CD8-positive, alpha-beta memory T cell (primary cell): ENCODE measurements at places on chromosomes 2 and 18. TPM values are rescaled to one million over a fixed set of nuclear protein-coding genes. Genes with fewer than 3 reads are reported as not detected.

GPR39 gene
- not detected for total RNA-seq

L3MBTL4 gene
- total RNA-seq, result 0.18 TPM

GNAL gene
- 0.38 TPM for total RNA-seq

KIF1A gene
- 1.6 TPM for total RNA-seq

SP100 gene
- 82.7 TPM for total RNA-seq

- no peak for DNase-seq
Measured at GRCh38 chr2:134041877-134042276, 212.0 kb upstream of the MGAT5 start.

DNA sequence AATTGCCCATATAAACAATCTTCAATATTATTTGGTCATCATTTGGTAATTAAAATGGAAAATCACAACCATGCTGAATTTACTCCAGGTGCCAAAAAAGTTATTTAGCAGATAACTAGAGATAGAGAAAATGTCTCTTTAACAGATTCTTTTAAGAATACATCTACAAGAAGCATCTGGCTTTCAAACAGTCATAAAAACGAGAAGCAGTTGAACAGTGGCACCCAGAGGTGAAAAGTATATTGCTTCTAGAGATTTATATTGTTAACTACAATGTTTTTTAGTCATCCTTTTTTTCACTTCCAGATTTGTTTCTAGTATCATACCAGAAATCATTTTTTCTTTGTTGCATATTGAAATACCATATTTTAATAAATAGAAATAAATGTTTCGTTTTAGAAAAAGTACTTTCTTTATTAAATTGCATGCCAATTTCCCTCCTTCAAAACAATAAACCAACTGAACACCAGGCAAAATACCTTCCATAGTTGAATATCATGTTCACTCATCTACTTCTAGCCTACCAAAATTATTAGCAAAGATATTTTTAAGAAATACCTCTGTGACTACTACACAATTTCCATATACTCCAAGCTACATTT lies 65.4 kb upstream of the HNRNPA3 start:
- peak; percentile 49 for DNase-seq

DNA sequence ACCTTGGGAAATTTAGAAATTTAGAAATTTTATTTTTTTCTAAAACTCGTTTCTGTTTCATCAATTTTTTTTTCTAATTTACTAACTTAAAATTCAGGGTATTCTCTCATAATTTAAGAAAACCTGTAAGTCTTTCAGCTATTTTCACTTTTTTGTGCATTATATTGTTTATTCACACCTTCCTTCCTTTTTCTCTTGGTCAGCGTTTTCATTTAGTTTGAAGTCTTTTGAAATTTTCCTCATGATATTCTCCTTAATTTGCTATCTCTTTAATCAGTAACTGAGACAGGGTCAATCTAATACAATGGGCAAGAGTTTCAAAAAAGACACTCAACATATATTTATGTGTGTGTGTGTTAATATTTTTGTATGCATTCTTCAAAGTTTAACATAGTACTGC lies 50.5 kb upstream of the MSTN start:
- no peak for DNase-seq

DNA sequence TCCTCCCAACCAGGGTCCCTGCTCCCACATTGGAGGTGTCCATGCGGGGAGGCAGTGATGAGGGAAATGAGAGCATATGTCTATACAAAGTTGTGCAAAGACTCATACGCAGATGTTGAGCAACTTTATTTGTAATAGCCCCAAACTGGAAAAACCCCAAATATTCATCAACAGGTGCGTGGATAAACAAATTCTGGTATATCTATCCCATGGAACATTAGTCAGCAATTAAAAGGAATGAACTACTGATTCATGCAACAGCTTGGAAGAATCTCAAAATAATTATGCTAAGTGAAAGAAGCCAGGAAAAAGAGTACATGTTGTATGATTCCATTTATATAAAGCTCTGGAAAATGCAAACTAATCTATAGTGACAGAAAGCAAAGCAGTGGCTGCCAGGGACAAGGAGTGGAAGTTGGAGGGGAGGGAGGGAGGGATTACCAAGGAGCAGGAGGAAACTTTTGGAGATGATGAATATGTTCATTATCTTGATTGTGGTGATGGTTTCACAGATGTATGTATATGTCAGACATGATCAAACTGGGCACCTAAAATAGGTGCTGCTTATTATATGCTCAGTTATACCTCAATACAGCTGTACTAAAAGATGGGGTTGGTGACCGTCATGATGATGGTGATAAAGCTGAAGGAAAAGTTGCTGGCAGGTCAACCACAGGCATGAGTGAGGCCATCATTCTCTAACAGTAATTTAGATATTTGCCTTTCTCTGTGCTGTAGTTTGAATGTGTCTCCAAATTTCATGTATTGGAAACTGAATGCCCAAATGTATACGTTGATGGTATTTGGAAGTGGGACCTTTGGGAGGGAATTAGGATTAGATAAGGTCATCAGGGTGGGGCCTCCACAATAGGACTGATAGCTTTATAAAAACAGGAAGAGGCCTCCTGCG lies 270.9 kb downstream of the CYP26B1 start:
- no peak for DNase-seq

DNA sequence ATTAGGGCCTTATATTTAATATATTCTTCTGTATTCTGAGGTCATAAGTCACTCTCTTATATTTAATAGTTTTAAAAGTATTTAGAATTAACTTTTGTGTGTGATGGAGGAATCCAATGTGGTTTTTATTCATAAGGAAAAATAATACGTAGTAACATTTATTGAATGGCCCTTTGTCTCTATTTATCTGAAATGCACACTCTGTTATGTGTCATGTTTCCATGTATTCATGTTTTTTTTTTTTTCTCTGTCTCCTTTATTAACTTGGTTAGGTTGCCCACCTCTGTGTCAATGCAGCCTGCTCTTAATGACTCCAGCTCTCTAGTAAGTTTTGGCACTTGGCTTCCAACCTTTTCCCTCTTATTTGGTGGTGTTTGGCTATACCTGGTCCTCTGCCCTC lies 33.8 kb downstream of the RNF144A start:
- DNase-seq, result no peak

GRCh38 chr2:61534926-61535325 lies 3.2 kb downstream of the XPO1 start:
- DNase-seq, result no peak

DNA sequence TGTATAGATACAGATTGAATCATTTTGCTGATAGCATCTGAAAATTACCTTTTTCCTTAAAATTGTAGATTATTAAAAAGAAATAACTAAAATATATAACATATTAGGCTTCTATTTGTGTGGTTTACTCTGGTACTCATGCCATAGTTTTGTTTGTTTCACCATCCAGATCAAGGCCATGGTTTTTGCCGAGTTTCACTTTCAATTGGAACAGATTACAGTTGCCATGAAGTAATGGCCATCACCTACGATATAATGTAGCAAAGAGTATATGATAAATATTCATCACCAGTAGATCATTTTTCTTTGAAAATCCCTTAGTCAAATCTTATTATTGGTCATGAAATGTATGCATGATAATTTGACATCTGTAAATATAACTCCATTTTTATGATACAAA lies 11.9 kb upstream of the DNAH7 start:
- DNase-seq, result no peak

DNA sequence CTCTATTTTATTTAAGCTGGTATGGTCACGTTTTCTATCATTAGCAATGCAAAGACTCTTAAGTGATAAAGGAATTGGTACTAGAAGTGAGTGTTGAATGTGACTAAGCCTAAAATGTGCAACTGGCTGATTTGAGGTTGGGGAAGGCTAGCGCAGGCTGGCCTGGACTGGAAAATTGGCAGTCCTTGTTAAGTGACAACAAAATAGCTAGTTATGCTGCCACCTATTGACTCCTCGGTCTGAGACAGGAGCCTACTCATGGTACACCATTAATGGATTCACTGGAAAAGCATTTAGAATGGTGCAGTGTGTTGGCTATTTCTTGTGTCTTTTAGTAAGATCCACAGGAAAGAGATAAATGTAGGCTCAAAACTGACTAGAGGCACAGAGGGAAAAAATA lies 5.7 kb upstream of the WIPF1 start:
- peak; percentile 34 for DNase-seq

DNA sequence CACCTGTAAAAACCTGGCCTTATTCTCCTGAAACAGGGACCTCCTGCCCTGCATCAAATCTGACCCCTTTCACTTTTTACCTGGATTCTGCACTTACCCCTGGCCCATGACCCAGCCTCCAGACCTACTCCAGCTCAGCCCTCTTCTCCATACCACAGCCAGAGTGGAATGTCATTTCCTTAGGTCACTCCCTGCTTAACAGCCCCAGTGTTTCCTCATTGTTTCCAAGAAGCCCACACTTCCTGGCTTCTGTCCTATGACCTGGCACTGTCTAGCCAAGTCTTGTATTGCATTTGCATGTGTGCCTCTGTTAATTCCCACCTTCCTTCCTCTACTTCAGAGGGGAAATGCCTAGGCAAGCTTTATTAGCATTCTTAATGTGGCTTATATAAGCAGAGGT lies 51.4 kb upstream of the TRIB2 start:
- DNase-seq, result no peak

DNA sequence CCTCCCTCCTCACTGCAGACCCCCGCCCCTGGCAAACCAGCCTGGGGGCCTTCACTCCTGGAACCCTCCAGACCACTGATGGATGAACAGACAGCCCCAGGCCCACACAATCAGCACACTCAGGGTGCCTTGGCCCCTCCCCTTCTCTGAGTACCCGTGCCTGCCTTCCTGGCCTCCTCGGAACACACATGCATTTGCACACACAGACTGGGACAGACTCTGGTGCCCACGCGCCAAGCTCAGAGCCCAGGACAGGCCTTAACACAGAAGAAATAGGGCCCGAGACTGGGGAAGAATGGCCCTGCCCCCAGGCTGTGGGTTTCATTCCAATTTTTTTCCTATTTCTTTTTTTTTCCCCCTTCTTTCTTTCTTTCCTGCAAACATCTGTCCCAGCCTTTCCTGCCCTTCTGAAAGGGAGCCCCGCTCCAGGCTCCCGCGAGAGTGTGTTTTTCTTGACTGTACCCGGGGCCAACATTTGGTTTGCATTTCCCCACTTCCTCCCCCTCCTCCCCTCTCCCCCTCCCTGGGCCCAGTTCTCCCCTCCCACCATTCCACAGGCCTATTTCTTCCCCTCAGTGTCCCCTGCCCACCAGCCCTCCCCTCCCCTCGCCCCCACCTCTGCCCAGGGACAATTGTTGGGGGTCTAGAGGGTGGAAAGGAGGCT lies 618 bp upstream of the TNS1 start:
- DNase-seq, result no peak

GRCh38 chr18:35171315-35171987 lies 69.4 kb upstream of the ZNF397 start:
- no peak for DNase-seq

DNA sequence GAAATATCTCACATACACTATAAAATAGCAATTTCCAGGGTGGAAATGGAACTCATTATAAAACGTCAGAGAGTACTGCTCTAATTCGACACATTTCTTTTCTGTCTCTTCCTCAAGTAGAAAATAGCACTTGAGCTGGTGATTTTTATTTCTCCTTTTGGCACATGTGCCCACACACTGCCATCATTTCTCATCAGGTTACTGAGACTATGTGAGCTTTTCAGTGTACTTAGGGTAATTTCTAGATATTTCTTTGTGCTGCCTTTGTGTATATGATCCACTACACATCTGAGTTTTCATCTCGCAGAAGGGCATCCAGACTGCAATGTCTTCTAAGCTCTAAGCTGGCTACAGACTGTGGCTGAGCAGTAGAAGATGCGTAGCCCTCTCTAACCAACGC lies 62.1 kb upstream of the PGAP1 start:
- DNase-seq, result no peak

DNA sequence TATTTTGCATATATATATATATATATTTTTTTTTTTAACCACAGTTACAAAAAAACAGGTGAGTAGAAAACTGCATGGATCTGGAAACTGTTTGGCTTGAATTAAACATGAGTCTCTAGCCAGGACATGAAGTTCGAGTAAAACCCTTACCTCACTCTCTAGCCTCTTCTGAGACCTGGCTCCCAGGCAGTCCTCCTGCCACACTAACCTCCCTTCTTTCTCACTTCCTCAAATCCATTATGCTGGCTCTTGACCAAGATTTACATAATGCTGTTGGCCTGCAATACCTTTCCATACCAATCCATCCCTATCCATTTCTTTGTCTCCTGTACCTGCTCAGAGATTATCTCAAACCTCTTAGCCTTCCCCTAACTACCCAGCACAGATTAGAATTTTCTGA lies 34.0 kb downstream of the PIGN start:
- no peak for DNase-seq

DNA sequence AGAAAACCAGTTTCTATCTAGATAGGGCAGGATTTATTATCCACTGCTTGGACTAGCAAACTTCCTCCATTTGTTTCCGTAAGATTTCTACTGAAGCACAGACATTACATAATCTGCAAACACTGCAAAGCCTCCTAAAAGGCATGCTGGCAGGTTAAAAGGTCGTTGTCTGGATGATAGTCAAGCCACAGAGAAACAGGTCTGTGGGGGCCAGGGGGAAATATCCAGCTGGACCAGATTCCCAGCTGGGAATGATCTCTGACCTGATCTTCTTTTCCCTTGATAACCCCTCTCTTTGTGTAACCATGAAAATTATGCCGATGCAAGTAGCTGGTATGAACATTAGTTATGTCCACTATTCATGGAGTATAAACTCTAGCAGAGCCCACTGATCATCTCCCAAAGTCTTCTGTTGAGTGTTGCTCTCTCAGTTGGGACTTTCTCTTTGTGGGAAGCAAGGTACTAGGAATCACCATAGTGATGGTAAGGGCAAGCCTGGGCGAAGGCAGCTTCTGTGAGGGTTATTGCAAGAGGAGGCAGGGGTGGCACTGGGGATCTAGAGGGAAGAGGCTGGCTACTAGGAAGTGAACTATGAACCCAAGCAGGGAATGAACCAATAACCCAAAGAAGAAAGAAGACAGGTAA lies 61.3 kb downstream of the GDF7 start:
- no peak for DNase-seq

- no peak for DNase-seq
Measured at GRCh38 chr2:40049781-40050180, 270.7 kb upstream of the THUMPD2 start.

GRCh38 chr2:179298666-179299065 lies 34.0 kb upstream of the SESTD1 start:
- DNase-seq, result no peak
